ENCODE measurements at places on chromosomes 12 and 14. TPM values are rescaled to one million over a fixed set of nuclear protein-coding genes. Genes with fewer than 3 reads are reported as not detected.
A peak's percentile ranks its signal among the peaks of the same experiment; 100 is the strongest.

GRCh38 chr12:116400636-116401372 lies 123.3 kb upstream of the MED13L start:
- no peak overlapping the region for H3K27ac ChIP-seq
- H3K4me1 ChIP-seq: no peaks in the 10 kb centered on the region
- no peak for DNase-seq
- no peaks in the 10 kb centered on the region for H3K36me3 ChIP-seq
- no peaks in the 10 kb centered on the region for H3K27me3 ChIP-seq

TSPAN19 gene
- total RNA-seq: not detected

MIPOL1 gene
- total RNA-seq: 0.32 TPM

- H3K4me1 ChIP-seq: peaks cover 22% of the 10 kb centered on the region
- H3K36me3 ChIP-seq: peaks cover 2% of the 10 kb centered on the region
- peak; percentile 14 for DNase-seq
- no peak overlapping the region for H3K27ac ChIP-seq
Measured at GRCh38 chr14:60722357-60723115, 1.6 kb downstream of the SIX4 start.

DNA sequence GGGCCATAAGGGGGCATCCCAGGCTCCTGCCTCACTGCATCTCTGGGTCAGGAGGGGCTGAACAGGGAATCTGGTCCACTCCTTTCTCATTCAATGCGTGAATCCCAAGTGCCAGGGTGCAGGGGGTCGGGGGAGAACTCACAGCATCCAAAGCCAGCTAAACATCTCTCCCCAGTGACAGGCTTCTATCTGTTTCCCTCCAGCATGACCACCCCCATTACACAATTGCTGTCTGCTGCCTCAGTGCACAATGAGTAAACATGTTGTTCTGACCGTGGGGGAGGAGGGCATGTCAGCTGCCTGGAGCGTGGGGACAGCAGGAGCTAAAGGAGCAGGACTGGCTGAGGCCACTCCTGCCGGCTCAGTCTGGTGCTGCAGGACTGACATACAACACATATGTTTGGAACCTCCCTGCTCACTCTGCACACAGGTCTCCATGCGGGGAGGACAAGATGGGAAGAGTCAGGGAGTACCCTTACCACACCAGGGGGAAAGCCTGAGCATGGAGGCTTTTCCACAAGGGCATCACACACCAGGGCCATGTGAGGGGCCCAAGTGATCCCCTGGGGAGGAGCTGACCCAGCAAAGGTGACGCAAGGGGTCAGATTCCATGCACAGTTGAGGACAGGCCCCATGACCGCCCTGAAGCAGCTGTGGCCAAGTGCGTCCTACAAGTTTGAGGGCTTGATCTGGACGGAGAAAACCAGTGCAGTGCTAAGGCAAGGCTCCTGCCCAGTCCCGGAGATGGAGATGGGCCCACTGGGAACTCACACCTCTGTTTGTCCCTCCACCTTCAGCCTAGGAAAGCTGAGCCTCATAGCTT lies 1.4 kb downstream of the TNS2 start:
- no peaks in the 10 kb centered on the region for H3K27me3 ChIP-seq
- no peak overlapping the region for H3K27ac ChIP-seq
- H3K4me1 ChIP-seq: peaks cover 28% of the 10 kb centered on the region
- no peak overlapping the region for H3K4me3 ChIP-seq
- DNase-seq: no peak
- H3K36me3 ChIP-seq: no peaks in the 10 kb centered on the region

- H3K36me3 ChIP-seq: peaks cover 2% of the 10 kb centered on the region
- no peak overlapping the region for H3K4me3 ChIP-seq
- no peak overlapping the region for H3K27ac ChIP-seq
- H3K27me3 ChIP-seq: no peaks in the 10 kb centered on the region
Measured at GRCh38 chr12:70292017-70292776, 49.0 kb downstream of the CNOT2 start.

All from T-helper 17 cell (primary cell).